Panc1 (cell line): ENCODE measurements at places on chromosomes 4 and X. TPM values are rescaled to one million over a fixed set of nuclear protein-coding genes. Genes with fewer than 3 reads are reported as not detected.

DNA sequence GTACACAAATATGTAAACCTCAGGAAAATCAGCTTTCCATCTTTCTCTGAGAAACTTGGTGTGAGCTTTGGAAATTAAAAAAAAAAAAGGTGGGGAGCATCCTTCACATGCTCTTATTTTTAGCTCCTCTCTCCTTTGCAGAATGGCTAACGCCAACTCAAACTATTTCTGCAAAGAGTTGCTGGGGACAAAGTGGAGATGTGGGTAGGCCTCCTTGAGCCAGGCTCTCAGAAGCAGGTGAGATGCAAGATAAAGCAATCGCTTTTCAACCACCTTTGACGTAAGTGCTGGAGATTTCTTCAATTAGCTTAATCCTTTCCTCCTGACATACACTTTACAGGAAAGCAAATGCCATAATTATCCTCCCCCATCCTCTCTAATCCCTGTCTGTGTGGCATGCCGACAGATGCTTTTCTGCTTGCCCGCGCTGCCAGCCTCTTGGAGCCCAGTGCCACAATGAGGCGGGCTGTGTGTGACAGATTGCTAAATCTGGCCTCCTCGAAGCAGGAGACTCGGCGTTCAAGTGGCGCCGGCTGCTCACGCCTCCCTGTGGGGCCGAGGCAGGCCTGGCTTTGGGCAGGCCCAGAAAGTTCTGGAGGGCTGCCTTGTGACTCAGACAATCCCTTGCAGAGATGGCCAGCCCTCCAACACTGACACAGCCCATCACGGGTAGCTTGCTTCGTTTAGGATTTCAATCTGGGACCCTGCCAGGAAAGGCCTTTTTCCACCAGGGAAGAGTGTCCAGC lies 64.9 kb upstream of the SOD3 start:
- no peak for DNase-seq
- H3K4me3 ChIP-seq, result no peak overlapping the region
- H3K36me3 ChIP-seq, result no peaks in the 10 kb centered on the region
- H3K4me1 ChIP-seq, result no peaks in the 10 kb centered on the region
- no peaks in the 10 kb centered on the region for H3K27me3 ChIP-seq
- H3K27ac ChIP-seq, result no peak overlapping the region

GRCh38 chr4:3805026-3805425 lies 38.8 kb downstream of the ADRA2C start:
- H3K27ac ChIP-seq, result no peak overlapping the region
- H3K4me1 ChIP-seq, result no peaks in the 10 kb centered on the region
- H3K4me3 ChIP-seq, result no peak overlapping the region
- no peaks in the 10 kb centered on the region for H3K36me3 ChIP-seq

Gene LIMCH1
- 3.3 TPM for total RNA-seq

Gene MND1
- total RNA-seq, result 9.4 TPM
